Astrocyte of the cerebellum (primary cell): ENCODE measurements at places on chromosomes 4 and X.

- no peak for DNase-seq
Measured at GRCh38 chr4:24032371-24032989, 142.6 kb upstream of the PPARGC1A start.

DNA sequence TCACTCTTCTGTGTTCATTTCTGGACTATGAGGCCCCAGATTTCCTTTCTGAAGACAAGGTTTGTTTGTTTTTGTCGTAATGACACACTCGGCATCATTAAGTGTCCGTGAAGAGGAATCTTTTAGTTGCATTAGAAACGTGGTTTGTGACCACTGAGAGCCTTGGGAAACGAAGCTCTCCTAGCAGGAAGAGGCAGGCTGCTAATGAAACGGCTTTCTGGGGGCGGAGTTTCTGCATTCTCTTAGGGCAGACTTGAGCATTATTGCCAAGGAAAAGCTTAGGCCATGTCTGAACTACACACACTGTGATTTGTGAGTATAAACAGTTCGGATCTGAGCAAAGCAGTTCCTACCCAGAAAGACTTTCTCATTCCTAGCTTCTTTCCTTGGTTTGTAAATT is 64.0 kb downstream of the SOX3 start:
- DNase-seq, result no peak

- no peak for DNase-seq
Measured at GRCh38 chrX:18885328-18886004, 98.4 kb downstream of the PHKA2 start.

DNA sequence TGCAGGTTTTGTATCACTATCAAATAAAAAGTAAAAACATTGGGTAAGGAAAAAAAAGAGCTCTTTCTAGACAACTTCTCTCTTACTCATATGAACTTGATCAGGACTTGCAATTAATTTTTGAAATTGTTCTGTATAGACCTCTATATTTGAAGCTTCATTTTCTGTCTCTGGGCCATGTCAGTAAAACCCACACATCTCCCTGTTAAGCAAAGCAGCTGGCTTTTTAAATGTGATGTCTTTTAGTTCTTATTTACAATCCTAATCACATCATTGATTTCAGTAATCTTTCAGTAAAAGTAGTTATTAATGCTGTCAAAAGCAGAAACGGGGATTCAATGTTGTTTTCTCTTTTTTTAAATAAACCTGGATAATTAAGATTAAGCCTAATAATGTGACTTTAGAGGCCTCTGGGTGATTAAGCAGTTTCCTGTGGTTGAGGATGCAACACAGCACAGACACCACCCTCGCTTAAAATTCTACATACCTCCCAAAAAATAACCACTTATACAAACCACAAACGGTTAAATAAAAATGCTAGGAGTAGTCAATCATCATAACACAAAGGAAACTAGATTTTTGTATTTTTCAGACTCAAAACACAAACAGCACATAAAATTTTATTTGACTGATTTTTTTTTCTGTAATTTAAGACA is 5.2 kb upstream of the PCDH10 start:
- DNase-seq, result no peak
